ENCODE measurements at places on chromosomes 2 and 18.

DNA sequence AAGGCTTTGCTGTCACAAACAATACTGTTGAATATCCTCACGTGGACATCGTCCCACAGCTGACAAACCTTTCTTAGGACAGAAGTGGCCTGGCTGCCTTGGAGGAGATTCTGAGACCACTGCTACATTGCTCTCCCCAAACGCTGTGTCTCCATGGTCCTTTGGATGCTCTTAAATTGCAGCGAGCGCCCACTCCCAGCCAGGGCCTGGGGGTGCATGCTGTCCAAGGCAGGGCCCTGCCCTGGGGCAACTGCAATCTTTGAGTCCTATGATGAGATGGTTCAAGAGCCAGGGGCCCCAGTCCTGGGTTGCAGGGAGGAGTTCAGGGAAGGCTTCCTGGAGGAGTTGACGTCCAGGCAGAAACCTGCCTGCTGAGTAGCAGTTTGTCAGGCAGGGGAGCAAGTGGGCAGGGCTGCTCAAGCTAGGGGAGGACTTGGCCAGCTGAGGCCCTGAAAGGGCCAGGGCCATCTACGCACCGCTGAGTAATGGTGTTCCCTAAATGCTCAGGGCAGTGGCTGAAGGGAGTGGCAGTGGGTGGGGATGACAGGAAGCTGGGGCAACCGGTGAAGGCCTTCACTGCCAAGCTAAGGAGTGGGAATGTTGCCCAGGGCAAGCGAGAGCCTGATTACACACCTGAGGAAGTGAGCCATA, 10.8 kb upstream of the SDC1 start:
- DNase-seq = no peak

DNA sequence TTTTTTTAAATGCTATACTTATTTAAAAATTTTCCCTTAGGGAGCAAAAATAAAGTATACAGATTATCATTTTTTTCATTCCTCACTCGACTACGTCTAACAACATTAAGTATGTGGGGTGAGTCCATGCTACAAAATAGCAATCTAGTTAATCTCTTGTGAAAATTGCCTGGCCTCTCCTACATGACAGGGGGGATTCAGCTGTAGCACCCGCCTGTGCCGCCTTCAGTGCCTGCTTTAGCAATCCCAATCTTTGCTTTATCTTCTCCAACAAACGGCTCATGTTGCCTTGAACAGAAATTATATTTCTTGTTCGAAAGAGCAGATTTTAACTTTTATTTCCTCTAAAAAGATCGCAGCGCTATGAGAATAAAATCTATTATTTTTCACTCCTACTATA, 2.4 kb upstream of the SOX11 start:
- no peak for DNase-seq

DNA sequence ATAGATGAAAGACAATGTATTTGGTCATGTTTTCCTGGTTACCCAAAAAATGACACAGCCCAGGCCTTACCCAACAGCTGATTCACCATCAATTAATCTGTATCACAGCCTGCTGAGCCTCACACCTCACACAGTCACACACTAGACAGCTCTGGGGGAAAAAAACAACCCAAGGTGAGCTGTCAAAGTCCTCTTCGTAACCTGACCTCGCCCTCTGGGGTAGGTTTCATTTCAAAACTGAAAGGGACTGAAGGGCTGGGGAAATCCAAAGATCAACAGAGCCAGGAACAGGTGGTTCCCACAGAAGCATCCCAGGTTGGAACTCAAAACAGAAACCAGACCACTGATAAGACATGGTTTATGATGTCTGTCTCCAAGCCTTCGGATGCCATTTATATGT, 18.2 kb upstream of the PCBP1 start:
- no peak for DNase-seq

DNA sequence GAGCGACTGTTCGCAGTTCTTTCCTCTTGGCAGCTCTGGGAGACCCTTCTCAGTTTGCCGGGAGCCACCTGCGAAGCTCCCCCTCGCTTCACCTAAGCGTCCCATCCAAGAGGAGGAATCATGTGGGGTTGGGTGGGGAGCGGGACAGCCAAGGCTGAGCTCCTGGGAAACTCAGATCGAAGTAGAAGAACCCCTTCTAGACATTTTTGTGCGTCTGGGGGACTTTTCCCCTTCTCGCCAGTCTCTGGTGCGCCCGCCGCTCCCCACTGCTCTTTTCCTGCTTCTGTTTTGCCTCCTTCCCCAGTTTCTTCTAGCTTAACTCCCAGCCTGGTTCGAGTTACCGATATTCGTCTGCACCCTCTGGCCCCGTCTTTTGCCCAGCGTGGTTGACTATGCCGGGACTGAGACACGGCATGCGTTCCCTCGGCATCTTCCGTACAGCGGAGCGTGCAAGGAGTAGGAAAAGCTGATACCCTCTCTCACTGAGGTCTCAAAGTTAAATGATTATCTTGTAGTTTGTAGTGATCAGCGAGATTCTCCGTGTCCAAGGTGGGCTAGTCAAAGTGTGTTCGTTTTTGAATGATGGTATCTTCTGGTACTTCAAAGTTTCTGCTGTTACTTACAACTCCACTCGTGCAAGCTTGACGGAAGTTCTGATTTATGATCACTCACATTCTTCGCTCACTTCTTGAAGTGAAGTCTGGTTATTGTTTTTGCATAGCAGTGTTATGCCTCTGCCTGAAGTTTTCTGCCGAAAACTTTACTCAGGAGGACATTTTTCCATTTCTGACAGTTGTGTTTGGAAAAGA, 664 bp downstream of the CAMKMT start:
- DNase-seq = peak; percentile 74

DNA sequence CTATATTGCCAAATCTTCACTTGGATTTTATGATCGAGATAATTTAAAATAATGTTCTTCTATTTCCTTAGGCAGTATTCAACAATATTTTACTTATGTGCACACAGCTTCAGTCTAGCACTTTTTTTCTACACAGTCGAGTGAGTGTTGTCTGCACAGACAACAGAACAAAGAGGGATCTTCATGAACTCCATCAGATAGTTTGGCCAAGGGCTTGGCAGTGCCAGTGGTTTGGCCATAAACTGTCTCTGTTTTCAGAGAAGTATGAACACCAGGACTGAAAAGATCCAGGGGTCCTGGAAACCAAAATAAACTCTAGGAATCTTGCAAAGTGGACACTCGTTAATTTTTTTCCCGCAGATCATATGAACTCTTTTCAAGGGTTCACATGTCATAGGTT, 547.3 kb downstream of the PLCL1 start:
- DNase-seq = no peak

DNA sequence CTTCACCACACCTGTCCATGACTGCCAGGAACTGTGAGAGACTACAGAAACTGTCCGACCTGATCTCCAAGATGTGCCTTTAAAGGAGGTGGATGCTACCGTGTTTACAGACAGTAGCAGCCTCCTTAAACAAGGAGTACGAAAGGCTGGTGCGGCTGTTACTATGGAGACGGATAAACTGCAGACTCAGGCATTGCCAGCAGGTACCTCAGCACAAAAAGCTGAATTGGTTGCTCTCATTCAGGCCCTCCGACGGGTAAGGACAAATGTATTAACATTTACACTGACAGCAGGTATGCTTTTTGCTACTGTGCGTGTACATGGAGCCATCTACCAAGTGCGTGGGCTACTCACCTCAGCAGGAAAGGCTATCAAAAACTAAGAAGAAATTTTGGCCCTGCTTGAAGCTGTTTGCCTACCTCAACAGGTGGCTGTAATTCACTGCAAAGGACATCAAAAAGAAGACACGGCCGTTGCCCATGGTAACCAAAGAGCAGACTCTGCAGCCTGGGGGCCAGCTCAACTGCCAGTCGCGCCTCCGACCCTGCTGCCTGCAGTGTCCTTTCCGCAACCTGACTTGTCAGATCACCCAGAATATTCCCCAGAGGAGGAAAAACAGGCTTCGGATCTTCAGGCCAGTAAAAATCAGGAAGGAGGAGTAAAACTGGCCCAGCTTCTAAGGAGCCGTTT, 30.9 kb downstream of the SKA1 start:
- DNase-seq = no peak

GRCh38 chr2:134405611-134406081, 151.8 kb downstream of the MGAT5 start:
- no peak for DNase-seq

DNA sequence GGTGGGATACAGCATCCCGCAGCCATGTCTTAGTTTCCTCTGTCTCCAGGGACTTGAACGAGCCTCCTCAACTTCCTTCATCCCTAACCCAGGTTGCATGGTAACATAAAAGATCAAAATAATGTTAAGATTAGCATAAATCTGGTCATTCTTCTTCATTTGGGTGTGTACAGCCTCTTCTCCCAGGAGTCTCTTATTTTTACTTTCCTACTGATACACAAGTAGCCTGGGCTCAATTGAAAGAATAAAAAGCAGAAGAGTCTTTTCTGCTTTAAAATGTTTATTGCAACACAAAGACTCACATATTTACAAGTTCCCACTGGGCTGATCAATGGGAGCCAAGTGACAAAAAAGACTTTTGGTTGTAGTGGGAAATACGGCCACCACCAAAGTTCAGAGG, 137.9 kb upstream of the PID1 start:
- DNase-seq = no peak

- DNase-seq = no peak
Measured at GRCh38 chr2:152355409-152355831, 20.4 kb downstream of the FMNL2 start.

DNA sequence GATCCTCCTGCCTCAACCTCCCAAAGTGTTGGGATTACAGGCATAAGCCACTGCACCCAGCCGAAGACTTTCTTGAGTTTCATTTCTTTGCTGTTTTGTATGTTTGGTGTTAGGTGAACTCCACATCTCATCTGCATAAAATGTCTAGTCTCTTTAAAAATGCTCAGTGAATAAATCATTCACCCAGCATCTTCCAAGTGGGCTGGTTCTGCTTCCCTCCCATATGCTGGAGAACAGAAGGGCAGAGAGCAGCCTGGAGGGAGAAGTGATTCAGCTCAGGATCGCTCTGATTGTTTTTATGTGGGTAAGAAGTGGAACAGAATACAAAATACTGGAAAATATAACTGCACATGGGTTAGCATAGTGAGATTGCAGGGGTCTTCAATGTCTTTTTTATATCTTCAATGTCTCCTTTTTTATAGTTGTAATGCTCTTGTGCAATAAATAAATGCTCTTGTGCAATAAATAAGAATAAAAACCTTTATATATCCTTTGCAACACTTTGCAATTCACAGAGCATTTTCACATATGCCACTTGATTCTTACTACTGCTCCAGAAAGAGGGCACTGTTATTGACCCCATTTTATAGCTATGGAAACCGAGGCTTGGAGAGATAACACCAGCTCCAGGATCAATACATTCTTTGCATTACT, 253.0 kb upstream of the NCKAP5 start:
- DNase-seq = no peak

GRCh38 chr2:168156661-168157060, 90.7 kb downstream of the STK39 start:
- no peak for DNase-seq

DNA sequence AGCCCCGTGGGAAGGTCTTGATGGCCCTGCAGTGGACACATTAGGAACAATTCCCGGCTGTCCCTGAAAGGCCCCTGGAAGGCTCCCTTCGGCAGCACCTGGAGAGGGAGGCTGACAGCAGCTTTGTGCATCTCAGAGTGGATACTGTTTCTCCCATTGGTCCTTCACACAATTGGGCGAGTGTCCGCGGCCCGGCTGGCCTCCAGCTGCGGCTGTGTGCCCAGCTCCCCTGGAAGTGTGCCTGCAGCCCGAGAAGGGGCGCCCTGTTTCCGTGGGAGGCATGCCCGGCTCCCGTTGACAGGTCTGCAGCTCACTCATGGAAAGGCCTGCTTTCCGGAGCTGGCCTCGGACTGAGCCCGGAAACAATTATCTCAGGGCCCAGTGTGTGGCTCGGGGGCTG, 103.7 kb downstream of the LPIN1 start:
- DNase-seq = no peak

DNA sequence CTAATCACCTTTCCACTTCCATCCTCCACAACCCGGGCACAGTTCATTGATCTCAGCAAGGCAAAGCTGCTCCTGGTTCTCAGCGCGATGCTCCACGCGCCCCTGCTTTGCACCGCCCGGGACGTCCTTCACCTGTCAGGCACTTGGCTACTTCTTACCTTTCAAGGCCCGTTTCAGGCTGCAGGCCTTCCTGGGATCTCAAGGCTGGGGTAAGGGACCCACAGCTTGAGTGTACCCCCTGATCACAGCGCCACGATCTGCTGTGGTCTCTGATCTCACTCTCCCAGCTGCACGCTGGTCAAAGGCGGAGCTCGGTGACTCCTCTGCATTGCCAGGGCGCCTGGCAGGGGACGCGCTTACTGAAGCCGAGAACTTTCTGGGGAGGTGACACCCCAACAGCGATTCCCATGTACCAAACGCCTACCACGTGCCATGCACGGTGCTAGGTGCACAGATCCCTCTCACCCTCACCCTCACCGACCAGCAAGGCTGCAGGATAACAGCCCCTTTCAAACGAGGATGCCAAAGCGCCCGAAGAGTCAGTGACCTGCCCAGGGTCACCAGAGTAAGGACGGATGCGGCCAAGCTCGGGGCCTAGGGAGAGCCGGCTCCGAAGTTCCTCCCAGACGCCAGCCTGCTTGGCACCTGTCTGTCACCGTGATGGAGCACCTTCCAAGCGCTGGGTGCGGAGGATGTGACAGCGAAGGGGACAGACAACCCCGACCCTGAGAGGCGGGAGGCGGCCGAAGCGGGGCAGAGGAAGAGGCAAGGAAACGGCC, 818 bp downstream of the ITGB1BP1 start:
- no peak for DNase-seq

- DNase-seq = no peak
Measured at GRCh38 chr2:72326759-72327158, 179.1 kb upstream of the CYP26B1 start.

- DNase-seq = no peak
Measured at GRCh38 chr2:29951576-29951975, 30.2 kb upstream of the ALK start.

GRCh38 chr2:228673876-228674554, 492.5 kb upstream of the SPHKAP start:
- DNase-seq = peak; percentile 48

- DNase-seq = peak; percentile 92
Measured at GRCh38 chr2:127887776-127888130, 2.0 kb upstream of the AMMECR1L start.

DNA sequence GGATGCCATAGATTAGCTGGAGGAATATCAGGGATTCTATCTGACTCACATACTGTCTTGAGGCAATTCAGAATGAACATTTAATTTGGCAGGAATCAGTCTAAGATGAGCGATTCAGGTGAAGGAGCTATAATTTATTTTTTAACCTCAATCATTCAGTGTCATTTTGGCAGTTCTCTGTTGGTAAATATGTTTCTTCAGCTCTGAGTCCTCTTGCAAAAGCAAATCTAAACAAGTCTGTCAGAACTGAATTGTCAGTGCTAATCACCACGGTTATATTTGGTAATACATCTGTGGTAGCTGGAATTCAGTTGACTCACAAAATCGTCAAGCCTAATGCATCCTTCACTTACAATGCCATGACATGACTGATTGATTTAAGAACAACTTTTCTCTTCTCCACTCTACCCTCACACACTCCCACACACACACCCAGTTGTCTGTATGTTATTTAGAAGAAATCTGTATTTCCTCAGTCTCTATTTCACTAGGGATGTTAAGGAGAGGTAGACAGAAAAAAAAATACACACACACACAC, 516.6 kb upstream of the NXPH2 start:
- DNase-seq = no peak

- DNase-seq = no peak
Measured at GRCh38 chr2:136492901-136493300, 272.4 kb upstream of the THSD7B start.

- no peak for DNase-seq
Measured at GRCh38 chr2:235979753-235980435, 188.3 kb downstream of the GBX2 start.

GRCh38 chr18:12843420-12844350, 40.4 kb downstream of the PTPN2 start:
- DNase-seq = no peak

GRCh38 chr2:197078535-197078934, 152.0 kb upstream of the PGAP1 start:
- DNase-seq = no peak

Data from lung (tissue), 17 donors.